ENCODE measurements at places on chromosomes 1 and 21.

DNA sequence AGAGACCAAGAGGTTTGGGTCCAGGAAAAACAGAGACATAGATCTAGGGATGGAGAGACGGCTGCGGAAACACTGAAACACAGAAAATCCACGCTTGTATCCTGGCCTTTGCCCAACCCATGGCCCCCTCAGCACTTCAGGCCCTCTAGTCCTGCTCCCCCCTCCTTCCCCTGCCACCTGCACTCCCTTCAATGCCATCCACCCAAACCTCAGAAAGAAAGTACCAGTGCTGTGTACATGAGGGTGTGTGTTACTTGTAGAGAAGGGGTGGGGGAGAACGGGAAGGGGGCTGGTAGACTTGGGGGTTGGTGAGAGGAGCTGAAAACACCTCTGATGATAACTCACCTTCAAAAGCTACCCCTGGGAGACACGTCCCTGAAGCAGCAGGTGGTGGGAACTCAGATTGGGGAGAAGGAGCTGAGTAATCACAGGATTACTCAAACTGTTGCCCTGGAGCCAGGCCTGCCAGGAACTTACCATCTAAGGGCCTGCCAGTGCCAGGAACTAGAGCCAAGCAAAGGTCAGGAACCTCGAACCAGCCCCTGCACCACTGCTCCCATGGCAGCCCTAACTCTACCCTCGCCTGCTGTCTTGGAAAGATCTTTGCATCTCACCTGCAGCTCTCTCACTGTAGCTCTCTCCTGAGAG, 11.5 kb downstream of the RORC start:
- no peak for DNase-seq

DNA sequence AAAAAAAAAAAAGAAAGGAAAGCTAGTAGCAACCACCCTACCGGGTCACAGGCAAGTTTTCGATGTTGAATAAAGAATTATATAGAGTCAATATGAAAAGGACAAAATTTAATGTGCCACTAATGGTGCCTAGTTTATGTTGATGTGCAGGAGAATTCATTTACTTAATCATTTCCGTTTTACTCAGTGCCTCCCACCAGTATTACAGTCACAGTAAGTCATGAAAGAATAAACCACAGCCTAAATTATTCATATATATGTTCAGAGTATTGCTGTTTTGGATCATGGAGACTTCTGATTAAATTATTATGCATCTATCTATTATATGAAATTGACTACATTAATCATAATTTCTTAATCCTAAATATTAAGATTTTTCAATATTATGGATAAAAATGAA, 35.3 kb downstream of the FNBP1L start:
- no peak for DNase-seq

DNA sequence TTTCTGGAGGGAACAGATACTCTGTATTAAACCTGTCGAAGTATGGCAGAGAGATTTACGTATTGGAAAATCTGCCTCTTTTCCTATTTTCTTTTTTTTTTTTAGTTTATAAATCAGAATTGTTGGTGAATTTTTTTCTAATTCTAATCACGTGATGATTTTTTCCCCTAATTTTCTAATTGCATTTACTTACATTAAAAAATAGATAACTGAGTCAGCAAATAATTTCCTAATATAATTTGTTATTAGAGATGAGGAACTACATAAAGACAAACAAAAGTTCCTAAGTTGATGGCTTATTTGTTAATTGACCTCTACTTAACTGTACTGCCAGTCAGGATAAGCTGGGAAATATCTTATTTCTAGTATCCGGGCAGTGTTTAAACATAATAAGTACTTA, 34.6 kb downstream of the SNX7 start:
- no peak for DNase-seq

DNA sequence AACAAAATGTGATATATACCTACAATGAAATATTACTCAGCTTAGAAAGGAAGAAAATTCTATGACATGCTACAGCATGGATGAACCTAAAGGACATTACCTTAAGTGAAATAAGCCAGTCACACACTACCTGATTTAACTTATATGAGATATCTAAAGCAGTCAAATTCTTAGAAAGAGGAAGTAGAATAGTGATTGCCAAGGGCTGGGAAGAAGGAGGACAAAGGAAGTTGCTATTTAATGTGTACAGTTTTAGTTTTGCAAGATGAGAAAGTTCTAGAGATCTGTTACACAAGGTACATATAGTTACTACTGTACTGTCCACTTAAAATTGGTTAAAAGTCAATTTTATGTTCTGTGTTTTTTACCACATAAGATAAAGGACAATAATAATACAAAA, 87.5 kb upstream of the KCTD3 start:
- no peak for DNase-seq

DNA sequence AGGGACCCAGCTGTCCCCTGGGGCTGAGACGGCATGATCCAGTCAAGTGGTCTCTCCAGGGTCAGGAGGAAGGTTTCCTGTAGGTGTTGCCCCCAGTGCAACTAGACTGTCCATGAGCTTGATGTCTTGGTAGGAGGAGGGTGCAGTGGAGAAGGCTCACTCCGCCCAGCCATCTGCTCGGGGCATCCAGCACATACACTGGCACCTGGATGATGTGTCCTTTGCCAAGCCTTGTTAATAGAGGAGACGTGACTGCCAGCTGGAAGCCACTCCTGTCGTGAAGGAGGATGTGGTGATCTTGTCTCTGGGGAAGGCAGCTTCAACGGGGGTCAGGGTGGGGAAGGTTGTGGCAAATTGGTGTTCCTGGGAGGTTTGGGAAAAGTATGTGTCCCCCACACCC, 6.2 kb downstream of the DISP3 start:
- no peak for DNase-seq

DNA sequence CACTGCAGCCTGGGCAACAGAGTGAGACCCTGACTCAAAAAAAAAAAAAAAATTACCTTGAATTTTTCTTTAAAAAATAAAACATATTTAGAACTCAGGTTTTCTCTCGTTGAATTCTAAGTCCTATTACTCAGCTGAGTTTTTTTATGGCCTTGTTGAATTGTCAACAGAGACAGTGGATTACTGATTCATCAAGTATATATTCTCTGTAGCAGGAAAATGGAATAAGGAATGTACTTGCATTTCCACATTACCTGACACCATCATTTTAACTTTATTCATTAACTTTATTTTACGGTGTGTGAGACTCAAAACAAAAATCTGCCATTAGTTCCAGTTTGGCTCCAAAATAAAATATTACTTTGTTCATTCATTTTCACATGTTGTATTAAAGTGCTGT, 53.8 kb upstream of the APP start:
- no peak for DNase-seq

DNA sequence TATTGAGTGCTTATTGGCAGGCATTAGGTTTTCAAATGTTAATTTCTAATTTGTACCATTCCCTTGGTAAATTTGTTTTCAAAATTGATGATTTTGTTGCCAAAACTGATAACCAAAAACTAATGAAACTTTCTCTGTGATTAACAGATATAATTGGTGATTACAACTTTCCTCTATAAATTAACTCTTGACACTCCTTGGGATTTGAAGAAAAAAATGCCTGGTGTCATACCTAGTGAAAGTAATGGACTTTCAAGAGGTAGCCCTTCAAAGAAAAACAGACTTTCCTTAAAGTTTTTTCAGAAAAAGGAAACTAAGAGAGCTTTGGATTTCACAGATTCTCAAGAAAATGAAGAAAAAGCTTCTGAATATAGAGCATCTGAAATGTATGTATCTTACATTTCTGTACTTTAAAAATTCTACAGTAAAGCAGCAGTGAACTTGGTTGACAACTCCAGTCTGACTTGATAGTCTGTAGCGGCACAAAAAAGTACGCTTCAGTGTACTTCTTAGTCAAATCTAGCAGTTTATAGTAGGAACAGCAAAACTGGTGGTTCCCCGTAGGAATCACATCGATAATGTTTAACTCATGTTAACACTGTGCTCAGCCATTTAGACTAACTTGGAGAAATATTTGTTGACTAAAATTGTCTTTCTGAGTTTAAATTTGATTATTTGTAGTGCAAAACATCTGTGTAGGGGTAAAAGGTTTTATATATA, 3.0 kb downstream of the USP1 start:
- no peak for DNase-seq

- DNase-seq = no peak
Observed at GRCh38 chr1:109625601-109626560, 6.2 kb downstream of the AMPD2 start.

DNA sequence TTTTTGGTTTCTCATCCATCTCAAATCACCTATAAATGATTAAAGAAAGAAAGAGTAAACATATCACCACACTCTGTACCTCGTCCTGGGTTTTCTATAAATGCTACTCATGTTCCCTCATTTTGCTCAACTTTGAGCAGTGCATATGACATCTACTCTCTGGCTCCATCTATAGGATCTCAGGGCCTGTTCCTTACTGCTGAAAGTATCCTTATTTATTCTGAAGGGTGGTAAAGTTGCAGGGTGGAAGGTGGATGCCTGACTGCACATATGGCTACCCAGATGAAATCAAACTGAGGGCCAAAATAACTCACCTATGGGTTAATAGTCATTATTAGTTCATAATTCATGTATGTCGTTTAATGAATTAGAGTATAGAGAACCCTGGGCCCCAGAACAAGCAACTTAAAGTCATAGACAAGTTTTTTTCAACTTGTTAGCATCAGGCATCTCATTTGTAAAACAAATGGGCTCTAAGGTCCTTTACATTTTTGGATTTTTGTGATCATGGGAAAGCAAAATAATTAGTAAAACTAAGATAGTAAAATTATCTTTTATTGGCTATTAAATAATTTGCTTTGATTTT, 46.5 kb downstream of the NCF2 start:
- DNase-seq = no peak

DNA sequence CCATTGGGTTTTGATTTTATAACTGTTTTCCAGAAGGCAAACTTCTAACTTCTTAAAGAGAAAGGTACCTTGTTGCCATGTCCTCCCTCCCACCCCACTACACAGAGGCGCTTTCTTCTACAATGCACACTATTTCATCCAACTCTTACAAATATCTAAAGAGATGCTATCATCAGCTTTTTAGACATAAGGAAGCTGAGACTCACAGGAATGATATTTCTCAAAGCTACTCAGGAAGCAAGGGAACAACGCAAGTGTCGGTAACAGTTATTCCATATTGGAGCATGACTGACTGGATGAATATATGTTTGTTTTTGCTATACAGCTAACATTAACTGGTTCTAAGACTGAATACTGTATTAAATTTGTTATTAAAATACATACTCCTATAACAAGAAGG, 318.0 kb downstream of the SMYD3 start:
- no peak for DNase-seq

GRCh38 chr21:46079352-46080170, 18.4 kb upstream of the COL6A2 start:
- DNase-seq = no peak

DNA sequence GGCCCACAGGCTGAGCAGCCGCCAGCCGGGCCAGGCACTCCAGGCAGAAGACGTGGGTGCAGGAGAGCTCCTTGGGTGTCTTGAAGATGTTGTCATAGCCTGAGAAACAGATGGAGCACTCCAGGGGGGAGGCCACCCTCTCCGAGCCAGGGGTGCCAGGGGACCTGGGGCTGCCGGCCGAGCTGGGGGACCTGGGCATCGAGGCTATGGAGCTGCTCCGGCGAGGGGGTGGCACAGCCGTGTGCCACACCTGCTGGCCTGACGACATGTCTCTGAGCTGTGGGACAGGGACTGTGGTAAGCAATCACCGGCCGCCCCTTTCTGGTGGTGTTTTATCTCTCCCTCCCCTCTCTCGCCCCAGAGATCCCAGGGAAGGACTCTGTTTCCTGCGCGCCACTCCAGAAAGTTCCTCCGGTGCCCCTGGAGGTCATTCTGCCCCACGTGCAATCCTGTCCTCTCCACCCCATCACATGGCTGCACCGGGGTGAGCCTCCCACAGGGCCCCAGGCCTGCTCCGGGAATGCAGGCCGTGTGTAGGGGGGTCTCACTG, 1.7 kb downstream of the RNF223 start:
- DNase-seq = no peak

- DNase-seq = no peak
Observed at GRCh38 chr1:103541431-103541830, 15.9 kb downstream of the RNPC3 start.

- DNase-seq = no peak
Observed at GRCh38 chr1:93579891-93580290, 101.7 kb downstream of the BCAR3 start.

- DNase-seq = no peak
Observed at GRCh38 chr1:90201467-90202358, 206.8 kb downstream of the ZNF326 start.

- no peak for DNase-seq
Observed at GRCh38 chr1:196372896-196373536, 235.2 kb downstream of the KCNT2 start.

GRCh38 chr1:208089149-208089548, 155.0 kb downstream of the PLXNA2 start:
- DNase-seq = no peak

GRCh38 chr21:17003763-17004373, 509.0 kb upstream of the CXADR start:
- no peak for DNase-seq

DNA sequence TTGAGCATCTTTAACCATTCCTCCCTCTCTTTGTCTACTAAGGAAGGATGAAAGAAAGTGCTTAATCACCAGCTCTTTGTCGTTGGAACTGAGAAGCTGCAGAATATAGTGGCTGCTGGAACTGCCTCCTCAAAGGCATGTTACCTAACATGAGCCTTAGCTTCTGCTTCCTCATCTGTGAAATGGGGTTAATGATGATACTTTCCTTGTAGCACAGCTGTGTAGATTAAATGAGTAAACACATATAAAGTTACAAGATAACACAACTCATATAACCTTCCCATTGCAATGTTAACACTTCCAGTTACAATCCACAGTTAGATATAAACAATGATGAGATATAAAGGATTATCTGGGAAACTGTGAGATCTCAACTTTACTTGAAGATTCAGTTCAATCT, 48.4 kb upstream of the ZNF326 start:
- DNase-seq = no peak

GRCh38 chr1:91781901-91782622, 103.9 kb downstream of the TGFBR3 start:
- DNase-seq = no peak

DNA sequence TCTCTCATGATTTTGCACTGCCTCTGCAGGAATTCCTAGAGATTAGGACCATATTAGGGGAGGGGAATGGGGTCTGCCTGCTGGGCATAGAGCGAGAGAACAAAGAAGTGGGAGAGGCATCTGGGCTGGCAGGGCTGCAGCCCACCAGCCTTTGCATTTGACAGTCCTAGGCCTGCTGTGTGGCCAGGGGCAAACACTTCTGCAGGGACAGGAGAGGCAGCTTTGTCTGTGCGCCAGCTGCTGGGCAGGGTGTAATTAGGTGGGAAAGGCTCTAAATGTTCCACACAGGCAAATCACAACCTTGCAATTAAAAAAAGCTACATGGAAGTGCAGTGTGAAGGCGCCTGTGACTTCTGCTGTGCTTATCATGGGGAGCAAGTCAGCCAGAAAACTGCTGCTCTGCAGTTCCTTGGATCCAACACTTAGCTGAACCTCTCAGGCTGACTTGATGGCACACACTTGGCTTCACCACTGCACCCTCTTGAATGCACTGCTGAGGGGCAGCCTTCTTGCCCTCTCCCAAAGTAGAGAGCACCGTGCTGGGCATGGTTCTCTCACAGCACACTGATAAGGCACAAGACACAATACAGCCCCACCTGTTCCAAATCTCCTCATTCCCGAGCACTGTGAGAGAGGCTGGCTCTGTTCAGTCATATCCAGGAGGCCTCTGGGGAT, 73.6 kb upstream of the TLR5 start:
- no peak for DNase-seq

- DNase-seq = no peak
Observed at GRCh38 chr1:71428029-71428428, 347.2 kb upstream of the ZRANB2 start.
